LHCN-M2 (cell line): ENCODE measurements at places on chromosomes 12 and 14.

DNA sequence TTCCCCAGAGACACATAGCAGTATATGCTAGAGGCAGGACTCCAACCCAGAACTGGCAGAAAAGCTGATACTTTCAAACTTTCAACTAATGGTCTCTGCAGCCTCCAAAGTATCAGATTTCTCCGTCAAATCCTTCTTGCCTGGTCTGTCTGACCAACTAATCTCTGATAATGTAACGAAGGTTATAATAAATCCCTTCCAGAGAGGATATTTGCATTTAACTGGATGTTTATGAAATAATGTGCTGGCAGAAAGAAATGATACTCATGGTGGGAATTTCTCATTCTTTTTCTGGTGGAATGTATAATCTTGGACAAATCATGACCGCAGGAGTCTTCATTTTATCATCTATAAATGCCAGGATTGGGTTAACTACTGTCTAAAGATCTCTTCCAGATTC is 860.3 kb downstream of the DIO2 start:
- no peak for DNase-seq

DNA sequence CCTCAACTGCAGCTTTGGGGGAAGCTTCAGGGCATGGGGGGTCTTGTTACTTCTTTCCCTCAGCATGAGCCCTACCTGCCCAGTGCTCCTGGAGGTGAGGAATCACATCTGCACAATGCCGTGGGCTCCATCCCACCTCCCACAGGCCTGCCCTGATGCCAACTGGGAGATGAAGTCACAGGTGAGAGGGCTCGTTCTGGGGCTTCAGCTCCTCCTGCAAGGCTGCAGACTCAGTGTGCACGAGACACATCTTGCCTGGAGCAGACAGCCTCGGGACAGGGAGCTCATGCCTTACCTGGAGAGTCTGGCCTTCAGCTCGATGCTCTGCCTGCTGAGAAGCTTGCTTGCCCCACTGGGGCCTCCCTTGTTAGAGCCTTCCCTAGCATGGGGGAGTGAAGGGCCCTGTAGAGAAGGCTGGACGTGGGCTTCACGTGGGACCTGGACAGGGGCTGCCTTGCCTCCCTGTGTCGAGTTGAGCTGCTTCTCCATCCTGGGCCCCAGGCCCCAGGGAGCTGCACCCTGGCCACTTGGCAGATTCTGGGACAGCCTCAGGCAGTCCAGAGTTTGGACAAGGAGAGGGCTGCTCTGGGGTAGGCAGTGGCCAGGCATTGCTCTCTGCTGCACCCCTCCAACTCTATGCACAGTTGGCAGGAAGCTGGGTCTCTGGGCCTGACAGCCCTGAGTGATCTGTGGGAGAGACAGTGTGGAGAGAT is 171.4 kb downstream of the KIF26A start:
- no peak for DNase-seq

GRCh38 chr12:40054555-40055227 is 51.2 kb downstream of the SLC2A13 start:
- peak; percentile 84 for DNase-seq

DNA sequence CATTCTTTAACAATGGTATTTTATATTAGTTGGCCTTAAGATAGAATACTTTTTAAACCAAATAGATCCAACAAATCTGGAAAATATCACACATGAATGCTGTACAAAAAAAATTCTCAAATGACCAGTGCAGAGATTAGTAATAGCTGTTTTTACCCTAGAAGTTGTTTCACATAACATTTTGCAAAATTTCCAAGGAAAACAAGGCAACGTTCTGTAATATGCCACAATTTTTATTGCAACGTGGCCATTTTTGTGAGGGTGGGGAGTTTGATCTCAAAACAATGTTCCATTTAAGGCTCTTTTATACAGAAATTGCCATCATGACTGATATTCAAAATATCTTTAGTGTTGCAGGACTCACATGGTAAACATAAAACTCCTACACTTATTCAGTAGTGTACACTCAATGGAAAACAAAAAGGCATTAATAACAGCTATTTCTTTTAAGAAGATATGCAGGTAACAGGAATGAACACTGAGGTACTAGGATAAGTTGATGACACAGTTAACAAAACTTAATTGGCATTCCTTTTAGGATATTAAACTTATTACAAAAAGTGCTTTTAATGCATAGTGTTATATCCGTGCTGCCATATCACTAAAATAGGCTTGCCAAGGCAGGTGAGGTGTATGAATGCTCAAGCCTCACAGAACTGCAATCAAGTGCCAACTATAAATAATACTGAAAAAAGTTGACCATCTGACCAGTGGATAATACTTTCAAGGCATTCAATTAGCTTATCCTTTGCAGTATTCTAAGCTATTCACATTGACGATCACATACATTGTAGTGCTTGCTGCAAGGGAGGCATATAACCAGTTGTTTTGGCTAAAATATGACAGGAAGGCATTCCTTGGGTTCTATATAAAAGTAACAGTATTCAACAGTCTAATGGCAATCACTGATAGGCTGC is 2.3 kb downstream of the CFL2 start:
- no peak for DNase-seq
